ENCODE measurements at places on chromosomes 1 and 21.
A peak's percentile ranks its signal among the peaks of the same experiment; 100 is the strongest.

- no peak for DNase-seq
Measured at GRCh38 chr21:25487046-25487594, 120.2 kb downstream of the MRPL39 start.

GRCh38 chr1:199945591-199945990 lies 81.9 kb upstream of the NR5A2 start:
- no peak for DNase-seq

DNA sequence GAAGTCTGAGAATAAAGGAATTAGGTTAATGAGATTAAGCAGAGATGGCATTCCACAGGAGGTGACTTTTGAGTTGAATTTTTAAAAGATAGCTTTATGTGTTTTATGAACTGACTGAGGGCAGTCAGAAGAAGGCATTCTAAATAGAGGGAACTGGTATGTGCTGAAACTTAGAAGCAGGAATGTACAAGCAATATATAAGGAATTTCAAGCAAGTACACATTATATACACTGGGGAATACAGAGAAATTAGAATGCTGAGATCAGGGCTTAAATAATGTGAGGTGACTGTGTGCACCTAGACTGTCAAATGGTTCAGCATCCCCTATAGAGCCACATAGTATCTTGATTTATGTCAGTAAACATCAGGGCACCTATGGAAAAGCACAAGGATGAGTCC lies 19.3 kb downstream of the WNT2B start:
- no peak for DNase-seq

- DNase-seq: no peak
Measured at GRCh38 chr1:158295791-158296190, 6.1 kb downstream of the CD1C start.

- DNase-seq: no peak
Measured at GRCh38 chr21:26834181-26834905, 10.9 kb downstream of the ADAMTS1 start.

- DNase-seq: no peak
Measured at GRCh38 chr1:151803164-151803563, 2.1 kb downstream of the LINGO4 start.

DNA sequence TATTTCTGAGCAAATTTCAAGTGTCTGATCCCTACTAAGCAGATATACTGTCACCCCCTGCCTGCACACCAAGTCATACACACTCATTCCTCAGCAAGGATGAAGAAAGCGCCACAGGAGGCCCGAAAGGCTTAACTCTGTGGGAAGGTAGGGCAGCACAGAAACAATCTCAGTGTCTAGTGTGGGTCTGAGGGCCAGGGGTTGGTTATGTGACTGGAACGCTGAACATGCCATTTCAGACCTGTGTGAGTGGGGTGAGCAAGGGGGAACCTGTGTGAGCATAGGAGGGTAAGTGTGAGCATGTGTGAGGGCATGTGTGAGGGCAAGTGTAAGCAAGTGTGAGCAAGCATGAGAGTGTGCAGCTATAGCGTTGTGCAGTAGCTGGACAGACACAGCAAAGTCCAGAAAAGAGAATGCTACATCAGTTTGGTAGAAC lies 6.2 kb downstream of the ITPKB start:
- DNase-seq: no peak

DNA sequence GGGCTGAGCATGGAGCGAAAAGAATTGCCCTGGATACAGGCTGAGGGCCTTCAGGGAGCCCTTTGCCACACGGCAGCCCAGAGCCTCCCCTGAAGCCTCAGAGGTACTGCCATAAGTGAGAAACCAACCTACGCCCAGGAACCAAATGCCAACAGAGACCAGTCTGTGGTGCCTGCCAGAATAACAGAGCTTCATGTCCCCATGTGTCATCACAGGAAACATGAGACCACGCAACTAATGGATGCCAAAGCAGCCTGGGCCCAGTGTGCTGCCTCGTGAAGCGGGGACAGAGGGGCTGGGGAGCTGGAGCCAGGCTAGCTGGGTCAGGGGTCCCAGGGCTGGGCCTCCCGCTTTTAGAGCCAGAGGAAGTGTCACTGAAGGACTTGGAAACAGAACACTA lies 18.7 kb upstream of the STUM start:
- no peak for DNase-seq

- DNase-seq: peak; percentile 10
Measured at GRCh38 chr1:87024936-87025540, 110.6 kb downstream of the HS2ST1 start.

DNA sequence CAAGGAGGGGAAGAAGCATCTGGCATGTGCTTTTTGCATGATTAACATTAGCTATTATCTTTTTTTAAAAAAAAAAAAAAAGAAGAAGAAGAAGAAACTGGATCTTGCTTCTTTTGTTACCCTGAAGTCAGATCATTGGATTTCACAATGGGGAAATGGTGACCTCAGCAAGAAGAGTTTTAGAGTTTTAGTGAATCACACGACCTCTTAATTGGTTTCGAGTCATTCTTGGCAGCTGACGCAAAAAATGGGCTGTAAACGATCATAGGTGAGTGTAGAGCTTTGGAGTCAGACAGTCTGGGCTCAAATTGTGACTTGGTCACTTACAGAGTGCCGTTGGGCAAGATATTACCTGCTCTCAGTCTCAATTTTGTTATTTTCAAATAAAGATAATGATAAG lies 33.3 kb upstream of the PGBD5 start:
- DNase-seq: peak; percentile 16

DNA sequence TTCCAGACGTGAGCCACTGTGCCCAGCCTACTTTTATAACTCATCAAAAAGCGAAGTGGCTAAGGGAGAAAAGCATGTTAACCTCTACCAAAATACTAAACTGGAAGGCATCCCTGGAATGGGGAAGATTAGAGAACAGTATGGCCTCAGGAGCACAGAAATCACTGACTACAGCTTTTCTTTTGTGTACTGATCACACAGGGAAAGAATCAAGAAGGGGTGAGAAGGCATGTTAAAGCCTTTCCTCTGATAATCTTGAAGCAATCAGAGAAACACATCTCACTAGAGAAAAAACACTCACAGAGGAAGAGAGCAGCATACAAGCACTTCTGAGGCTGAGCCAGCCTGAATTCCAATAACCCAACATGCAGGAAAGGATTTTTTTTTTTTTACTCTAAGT lies 10.7 kb downstream of the PCAT6 start:
- no peak for DNase-seq

DNA sequence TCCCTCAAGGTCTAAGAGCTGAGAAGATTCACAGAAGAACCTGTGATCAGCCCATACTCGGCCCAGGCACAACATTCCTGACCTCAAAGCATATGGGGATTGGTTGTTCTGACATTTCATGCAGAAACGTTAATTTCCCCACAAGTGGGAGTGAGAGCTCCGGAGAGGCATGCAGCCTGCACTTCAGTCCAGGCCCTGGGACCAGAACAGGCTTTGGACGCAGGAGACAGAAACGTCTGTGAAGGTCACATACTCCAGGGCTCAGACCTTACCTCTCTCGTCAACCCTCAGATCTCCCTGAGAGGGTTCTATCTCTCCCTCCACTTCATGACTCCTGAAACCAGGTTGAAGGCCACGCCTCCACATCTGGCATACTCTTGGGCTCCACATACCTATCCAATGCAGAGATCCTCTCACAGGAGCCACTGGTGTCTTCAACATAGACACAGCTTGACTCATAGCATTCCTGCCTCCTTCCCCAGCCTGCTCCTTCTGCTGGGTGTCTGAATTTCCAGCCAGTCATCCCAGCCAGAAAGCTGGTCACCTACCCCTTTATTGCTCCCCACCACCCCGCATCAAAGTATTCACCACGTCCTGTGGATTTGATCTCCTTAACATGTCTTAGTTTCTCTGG lies 149.2 kb downstream of the OMA1 start:
- DNase-seq: peak; percentile 73

- no peak for DNase-seq
Measured at GRCh38 chr21:15433091-15433490, 296.7 kb upstream of the USP25 start.

GRCh38 chr1:199352351-199352750 lies 675.2 kb upstream of the NR5A2 start:
- DNase-seq: no peak

- DNase-seq: no peak
Measured at GRCh38 chr1:160400646-160401486, 502 bp downstream of the VANGL2 start.

GRCh38 chr1:156319664-156320063 lies 18.4 kb downstream of the CCT3 start:
- no peak for DNase-seq

GRCh38 chr1:109257682-109258421 lies 8.5 kb downstream of the CELSR2 start:
- DNase-seq: no peak

- DNase-seq: no peak
Measured at GRCh38 chr1:186519982-186520381, 59.1 kb upstream of the PDC start.

GRCh38 chr1:67983867-67984266 lies 66.6 kb downstream of the DIRAS3 start:
- DNase-seq: no peak

DNA sequence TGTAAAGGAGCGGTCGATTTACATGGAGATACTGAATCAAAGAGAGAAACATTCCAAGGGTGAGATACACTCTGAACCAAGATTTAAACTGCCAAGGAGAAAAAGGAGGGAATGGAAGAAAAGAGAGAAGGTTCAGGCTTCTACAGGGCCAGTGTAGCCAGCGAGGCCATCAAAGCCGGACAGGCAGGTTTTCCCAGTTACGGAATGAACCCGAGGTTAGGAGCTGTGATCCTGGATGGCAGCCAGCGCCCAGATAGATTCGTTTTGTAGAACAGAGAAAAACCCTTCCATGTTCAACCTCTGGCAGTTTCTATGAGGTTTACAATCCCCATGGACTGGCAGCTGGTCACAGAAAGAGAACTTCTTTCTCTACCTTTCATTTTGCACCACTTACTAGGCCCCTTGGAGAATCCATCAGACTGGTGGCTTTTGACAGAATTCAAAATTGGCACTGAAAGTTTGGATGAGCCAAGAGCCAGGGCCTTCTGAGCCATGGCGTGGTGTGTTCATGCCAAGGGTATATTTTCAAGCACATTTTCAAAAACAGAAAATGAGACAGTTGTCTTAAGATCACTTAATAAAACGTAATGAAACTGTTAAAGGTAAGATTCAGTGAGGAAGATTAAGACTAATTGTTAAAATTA lies 171.5 kb downstream of the RUNX1 start:
- DNase-seq: no peak

DNA sequence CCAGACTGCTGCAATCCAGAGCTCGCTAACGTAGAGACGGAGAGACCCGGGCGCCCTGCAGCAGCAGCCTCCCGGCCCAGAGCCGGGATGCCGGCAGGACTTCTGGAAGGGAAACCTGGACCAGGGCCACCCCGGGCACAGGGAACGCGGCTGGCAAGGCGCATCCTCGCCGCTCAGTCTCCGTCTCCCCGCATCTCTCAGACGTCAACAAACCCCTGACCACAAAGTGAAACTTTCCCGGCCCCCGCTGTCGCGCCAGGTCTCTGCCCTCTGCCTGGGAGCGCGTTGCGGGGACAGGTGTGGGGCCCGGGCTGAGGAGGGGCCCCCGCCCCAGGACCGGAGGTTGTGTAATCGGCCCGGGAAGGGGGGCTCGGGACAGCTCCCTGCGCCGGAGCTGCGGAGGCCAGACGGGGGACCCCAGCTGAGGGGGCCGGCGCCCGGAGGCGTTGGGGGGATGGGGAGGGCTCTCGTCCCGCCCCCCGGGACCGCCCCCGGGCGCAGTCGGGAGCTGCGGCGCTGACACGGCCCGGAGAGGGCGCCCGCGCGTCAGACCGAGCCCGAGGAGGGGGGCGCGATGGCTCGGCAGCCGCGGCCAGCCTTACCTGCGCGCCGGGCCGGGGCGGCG lies 116.6 kb upstream of the HIVEP3 start:
- DNase-seq: no peak

DNA sequence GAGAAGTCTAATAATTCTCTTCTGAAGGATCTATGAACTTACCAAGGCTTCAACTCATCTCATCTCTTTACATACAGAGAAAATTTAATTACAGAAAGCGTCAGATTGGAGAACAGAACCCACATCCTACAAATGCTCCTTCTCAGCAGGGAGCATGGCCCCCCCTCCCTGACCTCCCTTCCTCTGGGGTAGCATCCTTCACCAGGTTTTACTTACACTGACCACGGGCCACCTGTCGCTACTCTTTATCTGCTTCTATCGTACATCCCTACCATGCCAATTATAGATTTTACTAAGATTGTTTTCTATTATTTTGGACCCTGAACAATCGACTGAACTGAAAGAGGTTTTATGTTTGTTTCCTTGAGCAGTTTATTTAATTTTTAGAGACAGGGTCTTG lies 25.8 kb downstream of the RIPPLY3 start:
- DNase-seq: no peak

GRCh38 chr21:14875704-14876523 lies 188.9 kb downstream of the NRIP1 start:
- no peak for DNase-seq

DNA sequence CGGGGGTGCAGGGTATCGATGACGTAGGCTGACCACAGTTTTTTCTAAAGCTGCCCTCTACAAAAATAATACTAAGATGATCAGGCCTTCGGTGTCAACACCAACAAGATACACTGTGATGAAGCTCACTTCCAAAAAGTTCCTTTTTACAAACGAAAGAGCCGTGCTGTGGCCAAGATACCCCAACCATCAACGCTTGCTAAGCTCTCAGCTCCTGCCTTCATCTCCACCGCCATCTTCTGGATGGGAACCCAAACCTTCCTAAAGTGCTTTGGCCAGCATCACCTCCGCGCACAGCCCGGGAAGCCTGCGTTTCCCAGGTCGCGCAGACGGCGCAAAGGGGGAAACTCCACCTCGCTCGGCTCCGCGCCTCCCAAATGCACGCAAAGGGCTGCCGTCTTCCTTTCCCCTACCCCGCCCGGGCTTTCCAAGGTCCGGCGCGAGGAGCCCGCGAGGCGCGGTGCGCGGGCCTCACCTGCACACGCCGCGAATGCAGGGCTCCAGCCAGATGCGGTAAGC lies 541 bp downstream of the USP48 start:
- DNase-seq: peak; percentile 20

GRCh38 chr1:30929135-30929889 lies 20.8 kb upstream of the SDC3 start:
- DNase-seq: no peak

DNA sequence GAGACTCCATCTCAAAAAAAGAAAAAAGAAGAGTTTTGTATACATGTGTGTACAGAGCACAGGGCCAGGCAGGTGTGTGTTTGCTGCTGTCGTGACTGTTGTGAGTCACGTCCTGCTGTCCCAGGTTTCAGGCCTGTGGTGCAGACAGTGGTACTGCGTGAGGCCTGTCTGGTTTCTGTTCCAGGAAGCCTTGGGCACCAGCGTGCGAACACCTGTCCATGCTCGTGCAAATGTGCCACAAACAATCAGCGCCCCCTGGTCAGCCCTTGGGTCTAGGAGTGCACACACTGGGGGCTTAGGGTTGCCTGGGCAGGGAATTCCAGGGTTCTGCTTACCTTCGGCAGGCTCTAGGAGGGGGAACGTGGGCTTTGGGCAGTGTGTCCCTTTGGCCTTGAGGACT lies 16.9 kb downstream of the GPR157 start:
- DNase-seq: no peak

GRCh38 chr1:85465786-85466134 lies 801 bp upstream of the DDAH1 start:
- no peak for DNase-seq
